ENCODE measurements at places on chromosomes 12 and 14.

GRCh38 chr12:46027172-46027571 is 36.8 kb upstream of the SCAF11 start:
- DNase-seq = no peak

- no peak for DNase-seq
Measured at GRCh38 chr14:30564868-30565248, 5.9 kb downstream of the G2E3 start.

DNA sequence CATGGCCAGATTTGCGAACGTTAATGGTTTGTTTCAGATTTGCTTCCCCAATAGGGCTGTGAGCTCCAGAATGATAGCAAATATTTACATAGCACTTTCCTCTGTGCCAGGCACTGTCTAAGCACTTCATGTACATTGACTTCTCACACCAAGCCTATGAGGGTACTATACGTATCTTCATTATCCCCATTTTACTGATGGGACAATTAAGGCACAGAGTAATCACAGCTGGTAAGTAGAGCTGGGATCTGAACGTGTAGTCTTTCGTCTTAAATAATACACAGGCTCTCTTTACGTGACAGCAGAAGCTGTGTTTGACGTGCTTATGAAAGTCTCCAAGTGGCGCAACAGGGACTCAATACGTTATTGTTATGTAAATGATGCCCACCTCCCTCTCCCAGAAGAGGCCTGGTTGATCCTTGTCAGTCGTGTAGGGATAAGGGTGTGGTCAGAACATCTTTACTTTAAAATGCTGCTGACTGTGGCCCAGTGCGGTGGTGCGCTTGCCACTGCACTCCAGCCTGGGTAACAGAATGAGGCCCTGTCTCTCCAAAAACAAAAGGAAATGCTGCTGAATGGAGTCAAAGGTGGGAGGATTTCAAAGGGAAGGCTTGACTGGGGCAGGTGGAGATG is 66.3 kb upstream of the TCL1B start:
- DNase-seq = no peak

- DNase-seq = no peak
Measured at GRCh38 chr12:75623631-75624154, 112.3 kb upstream of the KRR1 start.

DNA sequence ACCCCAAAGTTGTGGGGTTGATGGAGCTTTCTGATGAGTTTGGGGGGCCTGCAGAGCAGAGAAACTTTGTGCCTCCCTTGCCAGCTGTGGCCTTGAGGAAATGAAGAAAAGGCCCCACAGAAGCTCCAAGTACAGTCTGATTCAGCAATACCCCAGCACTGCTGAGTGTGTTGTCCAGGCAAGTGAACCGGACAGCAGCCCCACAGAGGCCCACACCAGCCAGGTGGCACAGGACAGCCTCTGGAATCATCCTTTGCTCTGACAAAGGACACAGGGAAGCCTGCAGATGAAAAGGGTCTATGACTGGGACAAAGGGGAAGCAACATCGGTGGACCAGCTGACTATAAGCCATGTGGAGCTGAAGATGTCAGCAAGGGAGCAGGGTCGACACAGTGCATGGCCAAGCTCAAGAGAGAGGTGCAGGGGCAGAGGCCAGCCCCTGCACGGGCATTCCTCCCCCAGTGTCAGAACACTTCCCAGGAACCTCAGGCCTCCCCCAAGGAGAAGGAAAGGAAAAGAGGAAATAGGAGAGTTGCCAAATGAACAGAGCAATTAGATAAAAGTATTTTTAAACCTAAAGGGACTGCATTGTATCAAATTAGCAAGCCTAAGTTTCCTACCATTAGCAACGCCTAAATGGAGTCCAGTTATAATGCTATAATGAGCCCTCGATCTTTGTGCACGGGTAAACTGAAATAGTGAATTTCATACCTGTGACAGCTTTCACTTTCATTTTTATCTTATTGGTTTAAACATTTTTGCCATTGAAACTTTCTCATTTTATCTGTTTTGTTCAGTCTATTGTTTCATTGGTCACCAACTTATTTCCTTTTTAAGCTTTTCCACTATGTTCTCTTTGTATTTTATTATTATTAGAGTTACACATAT is 46.3 kb upstream of the PTGDR start:
- DNase-seq = no peak

DNA sequence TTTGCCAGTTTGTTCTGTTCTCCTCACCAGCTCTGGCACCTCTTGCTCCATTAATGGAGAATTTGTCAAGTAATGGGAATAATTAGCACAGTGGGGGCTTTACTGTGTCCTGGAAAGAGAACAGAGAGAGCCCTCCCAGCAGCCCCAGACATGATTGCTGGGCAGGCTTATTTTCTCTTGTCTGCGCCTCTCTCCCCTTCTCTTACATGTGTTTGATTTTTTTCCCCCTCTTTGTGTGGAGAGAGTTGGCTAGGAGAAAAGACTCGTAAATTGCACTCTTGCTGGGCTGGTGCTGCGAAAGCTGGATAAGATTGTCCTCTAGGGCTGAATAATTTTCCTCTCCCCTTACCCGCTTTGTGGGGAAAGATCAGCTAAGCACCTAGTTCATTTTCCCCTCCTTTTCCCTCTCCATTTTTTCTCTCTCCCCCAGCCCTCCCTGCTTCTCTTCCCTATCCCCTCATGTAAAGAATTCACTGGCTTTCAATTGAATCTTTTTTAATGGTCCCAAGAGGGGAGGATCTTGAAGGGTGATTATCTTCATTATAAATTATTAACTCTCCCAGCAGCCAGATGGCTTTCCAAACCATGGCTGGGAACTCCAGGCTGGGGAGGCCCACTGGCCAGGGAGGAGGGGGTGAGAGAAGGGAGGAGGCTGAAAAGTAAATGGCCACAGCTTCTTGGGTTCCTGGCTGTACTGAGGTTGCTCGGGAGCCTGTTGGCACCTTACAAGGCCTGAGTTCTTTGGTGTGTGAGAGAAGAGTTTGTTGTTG is 62.2 kb downstream of the NRXN3 start:
- no peak for DNase-seq

GRCh38 chr12:15942475-15942874 is 31.3 kb downstream of the DERA start:
- DNase-seq = no peak

DNA sequence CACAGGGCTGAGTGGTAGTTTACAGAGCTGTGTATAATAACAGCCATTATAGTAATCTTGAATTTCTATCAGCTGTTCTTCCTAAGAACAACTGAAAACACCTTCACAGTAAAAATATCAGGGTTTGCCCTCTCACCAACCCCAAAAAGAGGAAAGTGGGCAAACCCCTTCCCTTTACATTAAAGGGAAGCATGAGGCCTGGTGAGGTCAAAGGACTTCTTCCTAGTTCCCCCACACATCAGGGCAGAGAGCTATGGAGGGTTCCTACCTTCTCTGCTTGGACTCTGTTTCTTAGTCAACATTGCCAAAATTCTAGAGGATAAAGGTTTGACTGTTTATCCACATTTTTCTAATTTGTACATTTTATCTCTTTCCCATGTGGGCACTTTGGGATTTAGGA is 4.4 kb upstream of the RPAP3 start:
- DNase-seq = no peak
